ENCODE measurements at places on chromosomes 11 and 22.

GRCh38 chr22:21593406-21594232, 26.1 kb downstream of the UBE2L3 start:
- peak; percentile 23 for DNase-seq

DNA sequence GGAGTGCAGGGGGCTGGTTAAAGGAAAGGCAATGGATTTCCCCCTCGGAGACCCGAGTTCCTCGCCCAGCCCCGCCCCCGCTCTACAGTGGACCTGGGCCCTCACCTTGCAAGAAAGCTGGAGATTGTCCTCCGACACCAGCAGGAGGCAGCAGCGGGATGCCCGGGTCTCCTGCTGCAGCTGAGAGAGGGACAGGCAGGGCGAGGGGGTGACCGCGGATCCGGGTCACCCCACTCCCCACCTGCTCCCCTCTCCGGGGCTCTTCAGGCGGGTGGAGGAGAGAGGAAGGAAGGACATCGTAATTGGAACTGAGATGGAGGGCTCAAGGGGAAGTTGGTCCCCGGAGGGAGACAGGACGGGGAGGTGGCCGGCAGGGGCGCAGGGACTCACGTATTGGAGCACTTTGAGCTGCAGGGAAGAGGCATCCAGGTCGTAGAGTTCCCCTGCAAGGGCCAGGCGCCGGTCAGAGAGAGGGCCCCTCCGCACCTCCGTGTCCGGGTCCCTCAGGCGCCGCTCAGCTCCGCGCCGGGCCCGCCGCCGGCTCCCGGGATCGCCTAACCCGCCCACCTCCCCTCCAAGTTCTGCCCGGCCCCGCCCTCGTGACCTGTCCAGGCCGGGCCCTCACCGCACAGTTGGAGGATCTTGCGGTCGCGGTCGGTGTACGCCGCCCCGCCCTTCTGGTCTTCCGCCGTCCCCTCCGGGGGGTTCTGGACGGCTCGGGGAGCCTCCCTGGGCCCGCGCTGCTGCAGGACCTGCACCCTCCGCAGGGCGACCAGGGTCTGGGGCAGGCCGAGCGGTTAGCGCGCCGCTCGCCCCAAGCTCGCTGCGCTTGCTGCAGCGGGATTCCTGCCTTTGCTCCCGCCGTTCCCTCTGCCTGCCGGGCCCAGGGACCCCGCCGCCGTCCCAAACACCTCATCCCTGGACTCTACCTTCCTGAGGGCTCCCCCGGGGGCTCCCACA, 84.1 kb downstream of the PDE2A start:
- DNase-seq, result peak; percentile 34

- no peak for DNase-seq
Measured at GRCh38 chr22:48210198-48210580, 1447.7 kb downstream of the TBC1D22A start.

GRCh38 chr11:34869425-34869824, 46.8 kb downstream of the APIP start:
- DNase-seq, result no peak

GRCh38 chr11:110196884-110197420, 99.5 kb downstream of the RDX start:
- DNase-seq, result no peak

DNA sequence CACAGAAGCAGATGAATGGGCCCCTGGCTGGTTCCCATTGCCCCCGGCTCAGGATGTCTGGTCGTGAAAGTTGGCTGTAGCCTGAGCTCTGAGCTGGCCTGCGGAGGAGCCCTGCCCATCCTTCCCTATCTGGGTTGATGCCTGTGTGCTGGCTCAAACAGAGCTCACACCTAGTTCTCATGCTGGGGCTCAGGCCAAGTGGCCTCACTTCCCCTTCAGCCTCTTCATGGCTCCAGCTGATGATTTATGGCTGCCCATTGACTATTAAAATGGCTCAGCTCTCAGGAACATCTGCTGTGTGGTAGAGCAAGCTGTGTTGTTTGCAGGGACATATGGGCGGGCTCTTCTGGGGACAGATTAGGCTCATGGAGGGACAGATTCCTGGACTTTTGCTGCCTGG, 64.7 kb downstream of the ADAMTS15 start:
- peak; percentile 72 for DNase-seq

- no peak for DNase-seq
Measured at GRCh38 chr11:7677071-7677470, 3.8 kb upstream of the CYB5R2 start.

- DNase-seq, result no peak
Measured at GRCh38 chr11:64765851-64766665, 6.3 kb upstream of the PYGM start.

DNA sequence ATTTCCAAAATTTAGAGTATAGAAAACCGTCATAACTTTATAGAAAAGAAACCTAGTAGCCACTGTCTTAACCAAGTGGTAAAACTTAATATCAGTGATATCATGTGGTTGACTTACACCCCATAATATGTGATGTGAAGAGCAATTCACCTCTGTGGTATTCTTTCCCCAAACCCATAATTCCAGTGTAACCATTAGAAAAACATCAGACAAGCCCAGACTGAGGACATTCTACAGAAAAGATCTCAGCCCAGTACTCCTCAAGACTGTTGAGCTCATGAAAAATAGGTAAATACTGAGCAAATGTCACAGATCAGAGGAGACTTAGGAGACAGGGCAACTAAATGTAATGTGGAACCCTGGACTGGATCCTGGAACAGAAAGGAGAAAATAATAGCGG, 134.6 kb downstream of the PGR start:
- no peak for DNase-seq

GRCh38 chr22:36467946-36468345, 13.5 kb downstream of the TXN2 start:
- DNase-seq, result peak; percentile 99

GRCh38 chr22:34669001-34669400, 397.0 kb upstream of the ISX start:
- DNase-seq, result no peak

- no peak for DNase-seq
Measured at GRCh38 chr11:85310479-85310878, 316.7 kb downstream of the DLG2 start.

DNA sequence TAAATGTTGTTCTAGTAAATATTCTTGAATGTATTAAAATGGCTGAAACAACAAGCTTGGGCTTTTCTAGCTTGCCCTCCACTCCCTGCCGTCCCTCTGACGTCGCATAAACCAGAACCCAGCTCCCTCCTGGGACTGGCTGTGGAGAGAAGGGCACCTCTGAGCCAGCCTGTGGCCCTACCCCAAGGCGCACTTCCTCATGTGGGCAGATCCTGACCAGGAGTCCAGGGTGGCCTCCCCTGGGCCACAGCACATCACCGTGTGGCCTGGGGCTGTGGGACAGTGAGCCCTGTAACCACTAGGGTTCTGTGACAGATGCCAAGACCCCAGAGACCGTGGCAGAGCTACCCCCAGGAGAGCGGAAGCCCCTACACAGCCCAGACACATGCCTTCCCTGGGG, 10.2 kb upstream of the ADORA2A start:
- DNase-seq, result no peak

DNA sequence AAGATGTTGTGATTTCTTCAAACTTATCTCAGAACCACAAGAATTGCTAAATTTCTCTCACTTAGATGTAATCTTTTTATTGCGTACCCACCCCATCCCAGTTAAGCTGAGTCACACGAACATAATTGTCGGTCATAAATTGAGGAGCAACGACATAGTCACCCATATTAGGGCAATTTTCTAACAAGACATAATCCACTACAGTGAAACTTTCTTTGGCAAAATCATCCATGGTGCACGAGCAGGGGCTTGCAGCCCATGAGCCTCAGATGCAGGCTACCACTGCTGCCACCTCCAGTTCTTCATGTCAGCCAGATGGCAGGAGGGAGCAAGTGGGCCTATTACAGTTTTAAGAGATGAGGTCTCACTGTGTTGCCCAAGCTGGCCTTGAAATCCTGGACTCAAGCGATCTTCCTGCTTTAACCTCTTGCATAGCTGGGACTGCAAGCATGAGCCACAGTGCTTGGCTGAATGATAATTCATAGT, 70.3 kb upstream of the GRK2 start:
- peak; percentile 11 for DNase-seq

Measured in myocyte (in vitro differentiated cells).